Stimulated activated CD8-positive, alpha-beta memory T cell treated with anti-CD3 and anti-CD28 coated beads, Interleukin-7, amount 100 ng/mL, for 24 hours (primary cell): ENCODE measurements at places on chromosomes 2 and 18.
A peak's percentile ranks its signal among the peaks of the same experiment; 100 is the strongest.

GRCh38 chr2:120477831-120478481 is 132.0 kb downstream of the INHBB start:
- DNase-seq, result no peak

GRCh38 chr2:24493713-24494112 is 2.7 kb downstream of the NCOA1 start:
- no peak for DNase-seq

DNA sequence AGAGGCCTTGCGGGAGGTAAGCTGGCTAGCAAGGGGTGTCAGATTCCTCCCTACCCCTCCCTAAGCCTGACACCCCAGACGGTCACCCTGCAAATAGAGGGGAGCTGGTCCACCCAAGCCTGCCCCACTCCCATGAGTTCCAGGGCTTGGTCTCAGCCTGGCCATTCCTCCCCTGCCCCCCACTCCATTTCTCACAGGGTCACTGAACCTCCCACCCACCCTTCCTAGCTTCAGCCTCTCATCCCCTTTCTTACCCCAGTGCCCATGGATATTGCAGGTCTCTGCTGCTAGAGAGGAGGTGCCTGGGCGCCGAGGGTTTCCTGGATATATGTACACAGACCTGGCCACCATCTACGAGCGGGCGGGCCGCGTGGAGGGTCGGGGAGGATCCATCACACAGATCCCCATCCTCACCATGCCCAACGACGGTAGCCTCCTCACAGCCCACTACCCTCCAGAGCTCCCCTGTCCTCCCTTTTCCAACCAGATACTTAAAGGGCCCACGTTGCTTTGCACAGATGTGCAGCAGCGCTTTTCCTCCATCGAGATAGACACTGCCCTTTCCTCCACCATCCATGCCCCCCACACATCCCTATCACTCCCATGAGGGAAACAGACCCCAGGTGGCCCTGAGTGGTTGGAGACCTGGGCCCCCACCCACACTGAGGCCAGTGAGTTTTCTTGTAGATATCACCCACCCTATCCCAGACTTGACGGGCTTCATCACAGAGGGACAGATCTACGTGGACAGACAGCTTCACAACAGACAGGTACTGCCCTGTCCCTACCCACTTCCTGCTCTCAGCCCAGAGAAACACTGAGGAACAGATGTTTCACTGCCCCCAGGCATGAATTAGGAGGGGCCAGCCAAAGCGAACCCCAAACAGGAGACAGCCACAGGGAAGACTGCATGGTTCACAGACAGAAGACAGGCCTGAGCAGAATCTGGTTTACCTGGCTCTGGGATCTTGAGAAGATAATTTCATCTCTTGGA is 15.2 kb upstream of the ANKRD53 start:
- no peak for DNase-seq

DNA sequence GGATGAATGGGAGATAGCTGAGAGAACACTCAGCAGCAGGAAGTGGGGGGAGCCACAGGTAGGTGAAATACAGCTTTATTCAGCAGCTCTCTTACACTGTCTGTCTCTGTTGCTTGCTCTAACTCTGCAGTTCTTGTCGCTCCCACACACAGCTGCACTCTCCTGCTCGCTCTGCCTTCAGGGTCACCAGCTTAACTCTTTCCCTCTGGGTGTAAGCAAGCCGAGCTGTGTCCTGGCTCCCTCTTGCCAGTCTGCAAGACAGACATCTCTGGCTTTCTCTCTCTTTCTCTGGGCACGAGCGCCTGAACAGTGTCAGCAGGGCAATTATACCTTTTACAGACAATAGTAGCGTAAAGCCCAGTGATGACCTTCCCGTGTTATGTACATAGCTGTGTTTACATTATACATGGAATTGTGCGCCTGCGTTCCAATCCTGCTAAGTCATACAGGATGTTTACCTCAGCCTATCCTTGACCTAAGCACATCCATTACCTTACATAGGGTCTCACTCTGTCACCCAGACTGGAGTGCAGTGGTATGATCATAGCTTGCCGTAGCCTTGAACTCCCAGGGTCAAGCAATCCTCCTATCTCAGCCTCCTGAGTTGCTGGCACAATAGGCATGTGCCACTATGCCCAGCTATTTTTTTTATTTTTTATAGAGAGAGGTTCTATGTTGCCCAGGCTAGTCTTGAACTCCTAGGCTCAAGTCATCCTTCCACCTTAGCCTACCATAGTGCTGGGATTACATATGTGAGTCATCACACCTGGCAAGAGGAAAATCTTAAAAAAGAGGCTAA is 57.8 kb upstream of the CHN1 start:
- DNase-seq, result no peak

GRCh38 chr2:216350214-216350791 is 22.0 kb downstream of the MARCHF4 start:
- no peak for DNase-seq

GRCh38 chr2:14194233-14194632 is 438.3 kb upstream of the LRATD1 start:
- no peak for DNase-seq

GRCh38 chr18:75421656-75422055 is 5.8 kb downstream of the SMIM21 start:
- DNase-seq, result no peak

- no peak for DNase-seq
These were observed 132.0 kb downstream of the CALCRL start for GRCh38 chr2:187316040-187316439.

- no peak for DNase-seq
These were observed 90.1 kb upstream of the KLF7 start for GRCh38 chr2:207255565-207256470.

DNA sequence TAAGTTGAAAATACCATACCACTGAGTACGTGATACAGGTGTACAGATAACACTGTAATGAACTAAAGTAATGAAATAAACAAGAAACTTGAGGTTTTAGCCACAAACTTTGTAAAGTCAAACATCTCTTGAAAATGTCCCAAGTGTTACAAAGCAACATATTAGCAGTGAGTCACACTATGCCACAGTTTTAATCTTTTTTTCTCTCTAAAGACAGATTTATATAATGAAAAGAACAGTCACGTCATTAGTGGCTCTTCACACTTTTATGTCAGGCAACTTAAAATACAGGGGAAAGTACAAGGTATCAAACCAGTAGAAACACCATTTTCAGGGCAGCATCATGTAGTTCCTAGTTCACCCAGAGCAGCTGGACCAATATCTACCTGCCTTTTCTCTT is 42.1 kb downstream of the RAPH1 start:
- no peak for DNase-seq

DNA sequence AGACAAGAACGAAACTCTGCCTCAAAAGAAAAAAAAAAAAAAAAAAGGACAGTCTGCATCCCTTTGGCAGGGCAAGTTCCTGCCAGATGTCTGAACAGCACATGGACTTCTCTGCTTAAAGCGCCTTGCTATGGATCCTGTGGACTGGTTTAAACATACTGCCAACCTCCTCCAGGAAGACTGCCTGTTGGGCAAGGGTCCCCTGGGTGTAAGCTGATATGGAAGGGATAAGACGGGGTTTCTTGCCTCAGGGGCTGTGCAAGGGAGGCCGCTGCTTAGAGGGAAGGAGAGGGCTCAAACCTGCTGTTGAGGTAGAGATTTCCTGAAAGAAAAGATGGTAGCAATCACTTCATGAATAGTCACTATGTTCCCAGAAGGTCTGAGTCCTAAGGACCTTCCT is 22.2 kb downstream of the SKA1 start:
- DNase-seq, result no peak

GRCh38 chr2:224846161-224846560 is 130.0 kb upstream of the CCDC195 start:
- DNase-seq, result no peak

GRCh38 chr2:203400805-203401585 is 72.8 kb downstream of the ABI2 start:
- DNase-seq, result no peak

GRCh38 chr2:226800941-226801784 is 1.5 kb upstream of the IRS1 start:
- DNase-seq, result peak; percentile 64

GRCh38 chr2:112679484-112679883 is 33.7 kb downstream of the SLC20A1 start:
- DNase-seq, result no peak

- no peak for DNase-seq
These were observed 265.2 kb upstream of the APCDD1 start for GRCh38 chr18:10188971-10189810.

DNA sequence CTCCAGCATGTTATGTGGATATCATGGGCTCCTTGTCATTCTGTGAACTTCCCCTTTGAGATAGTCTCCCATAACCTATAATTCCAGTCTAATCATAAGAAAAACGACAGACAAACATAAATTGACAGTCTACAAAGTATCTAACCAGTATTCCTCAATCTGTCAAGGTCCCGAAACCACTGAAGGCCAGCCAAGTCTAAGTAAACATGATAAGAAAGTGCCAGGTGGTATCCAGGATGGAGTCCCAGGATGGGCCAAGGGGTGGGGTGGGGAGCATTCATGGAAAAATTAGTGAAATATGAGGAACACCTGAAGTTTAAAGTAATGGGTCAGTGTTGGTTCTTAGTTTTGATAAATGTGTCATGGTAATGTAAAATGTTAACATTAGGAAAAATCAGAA is 355.5 kb downstream of the DPP10 start:
- no peak for DNase-seq

DNA sequence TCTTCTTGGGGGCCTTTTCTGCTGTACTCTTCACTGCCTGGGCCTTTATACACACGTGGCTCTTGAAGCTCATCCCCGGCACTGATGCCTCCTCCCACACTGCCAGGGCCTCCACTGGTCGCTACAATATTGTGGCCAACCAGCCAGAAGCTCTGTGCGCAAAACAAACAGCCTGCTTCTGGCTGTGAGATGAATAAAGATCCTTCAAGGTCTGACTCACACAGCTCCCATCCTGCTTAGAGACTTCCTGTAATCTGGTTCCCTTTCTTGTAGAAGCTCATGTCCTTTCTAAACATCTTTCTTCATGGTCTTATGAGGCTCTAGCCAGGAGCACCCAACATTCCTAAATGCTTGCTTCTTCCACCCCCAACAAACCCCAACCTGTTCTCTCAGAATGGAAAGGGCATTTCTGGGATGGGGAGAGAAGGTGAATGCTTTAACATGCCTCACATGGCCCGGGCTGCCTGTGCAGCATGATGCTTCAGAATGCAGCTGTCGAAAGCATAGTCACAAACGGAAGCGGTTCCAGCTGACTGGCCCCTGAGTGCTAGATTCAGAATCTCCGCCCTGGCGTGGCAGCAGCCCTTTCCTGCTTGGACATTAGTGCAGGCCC is 24.6 kb downstream of the NRP2 start:
- DNase-seq, result no peak

DNA sequence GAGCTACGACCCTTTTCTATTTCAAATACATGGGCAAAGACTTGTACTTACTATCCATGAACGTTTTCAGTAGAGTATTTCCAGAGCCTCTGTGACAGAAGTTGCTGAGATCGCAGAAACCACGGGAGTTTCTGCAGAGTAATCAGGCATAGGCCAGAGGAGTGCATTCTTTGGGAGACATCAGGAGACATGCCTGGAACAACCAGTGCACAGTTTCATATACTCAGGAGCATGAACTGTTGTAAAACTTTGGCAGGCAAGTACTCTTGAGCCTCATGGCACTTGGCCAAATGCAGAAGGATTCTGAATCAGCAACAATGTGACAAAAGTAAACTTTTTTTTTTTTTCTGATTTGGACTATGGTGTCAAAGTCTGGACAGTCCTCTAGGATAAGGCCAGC is 307.1 kb downstream of the GRB14 start:
- DNase-seq, result no peak

- no peak for DNase-seq
These were observed 263.0 kb downstream of the PTGR3 start for GRCh38 chr18:74945774-74946545.

DNA sequence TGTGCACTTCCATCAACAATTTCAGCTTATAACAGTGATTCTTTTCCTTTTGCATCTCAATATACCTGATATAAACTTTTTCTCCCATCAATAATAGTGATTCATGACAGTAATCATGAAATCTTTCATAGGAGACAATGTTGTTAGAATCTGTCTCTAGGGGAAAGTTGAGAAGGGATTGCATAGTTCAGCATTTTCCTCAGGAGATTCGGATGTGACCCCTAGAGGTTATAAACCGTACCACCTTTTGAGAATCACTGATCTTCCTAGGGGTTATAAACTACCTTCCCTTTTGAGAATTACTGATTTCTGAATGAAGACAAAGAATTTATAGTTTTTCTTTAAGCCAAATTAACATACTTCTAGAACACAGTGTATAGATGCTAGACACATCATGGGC is 53.0 kb upstream of the GALNT3 start:
- DNase-seq, result no peak

GRCh38 chr2:52210161-52210560 is 1178.2 kb upstream of the NRXN1 start:
- no peak for DNase-seq

- DNase-seq, result no peak
These were observed 69.9 kb downstream of the KCNH7 start for GRCh38 chr2:162768656-162769055.

GRCh38 chr2:175057078-175057685 is 52.0 kb upstream of the CHN1 start:
- no peak for DNase-seq

DNA sequence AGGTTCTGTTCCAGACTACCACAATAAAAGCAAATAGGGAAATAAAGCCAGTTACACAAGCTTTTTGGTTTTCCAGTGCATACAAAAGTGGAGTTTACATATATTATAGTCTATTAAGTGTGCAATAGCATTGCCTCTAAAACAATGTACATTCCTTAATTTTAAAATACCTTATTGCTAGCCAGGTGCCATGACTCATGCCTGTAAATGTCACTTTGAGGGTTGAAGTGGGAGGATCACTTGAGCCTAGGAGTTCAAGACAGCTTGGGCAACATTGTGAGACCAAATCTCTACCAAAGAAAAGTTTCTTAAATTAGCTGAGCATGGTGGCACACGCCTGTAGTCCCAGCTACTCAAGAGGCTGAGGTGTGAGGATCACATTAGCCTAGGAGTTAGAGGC is 52.9 kb upstream of the IMP4 start:
- DNase-seq, result no peak

GRCh38 chr2:95012881-95013550 is 12.5 kb upstream of the MAL start:
- no peak for DNase-seq

GRCh38 chr2:96109931-96110511 is 6.3 kb downstream of the ADRA2B start:
- no peak for DNase-seq

GRCh38 chr2:162100579-162100978 is 26.6 kb upstream of the DPP4 start:
- no peak for DNase-seq

DNA sequence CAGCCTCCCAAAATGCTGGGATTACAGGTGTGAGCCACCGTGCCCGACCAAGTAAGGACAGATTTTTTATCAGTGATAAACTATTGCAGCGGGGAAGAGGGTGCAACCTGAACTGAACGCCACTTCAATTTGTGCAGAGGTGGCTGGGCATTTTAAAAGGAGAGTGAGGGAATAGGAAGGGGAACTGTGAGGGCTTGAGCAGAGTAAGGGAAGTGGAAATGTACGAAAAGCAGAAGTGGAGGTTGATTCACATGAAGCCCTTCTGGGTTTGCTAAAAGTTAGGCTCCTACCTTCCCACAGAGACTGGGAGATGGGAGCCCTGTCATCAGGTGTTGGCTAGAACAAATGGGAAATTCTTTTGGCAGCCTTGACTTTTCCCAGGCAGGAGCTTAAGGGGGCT is 6.1 kb downstream of the STK11IP start:
- no peak for DNase-seq

- DNase-seq, result no peak
These were observed 137.7 kb upstream of the HAAO start for GRCh38 chr2:42930025-42930581.
